A549 treated with Mapracorat at 1 μM for 4 hours (cell line): ENCODE measurements at places on chromosomes 12 and 14. TPM values are rescaled to one million over a fixed set of nuclear protein-coding genes. Genes with fewer than 3 reads are reported as not detected.

Gene DAO
- not detected in 5 replicates for total RNA-seq

Gene CAPZA3
- not detected in 5 replicates for total RNA-seq

Gene MMP19
- 0.27 to 0.79 TPM (median 0.42 TPM) in 5 replicates for total RNA-seq

Gene KLHL33
- total RNA-seq: not detected in 5 replicates

Gene SIX6
- not detected in 5 replicates for total RNA-seq

Gene TEX52
- total RNA-seq: not detected in 5 replicates

Gene TAS2R7
- total RNA-seq: not detected in 5 replicates

Gene CACNA1C
- total RNA-seq: 0.03 to 0.09 TPM in 2 of 5 replicates, not detected in the others

Gene GAS2L3
- 6.2 to 9.2 TPM (median 9.0 TPM) in 5 replicates for total RNA-seq
